ENCODE measurements at places on chromosomes 1 and 21.

DNA sequence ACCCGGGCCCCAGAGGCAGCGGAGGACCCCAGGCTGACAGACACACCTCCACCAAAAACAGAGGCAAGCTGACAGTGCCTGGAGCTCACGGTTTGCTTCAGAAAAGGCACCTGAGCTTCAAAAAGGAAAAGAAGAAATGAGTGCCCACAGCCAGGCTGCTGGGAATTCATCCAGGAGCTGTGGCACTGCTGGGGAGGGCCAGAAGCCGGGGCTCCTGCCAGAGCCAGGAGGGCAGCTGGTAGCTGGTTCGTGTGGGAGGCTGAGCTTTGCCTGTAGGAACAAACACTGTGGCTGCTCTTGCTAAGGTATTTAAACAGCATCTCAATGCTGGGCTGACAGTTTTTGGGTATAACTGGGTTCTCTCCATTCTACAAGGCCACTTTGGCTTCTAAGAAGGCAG, 19.5 kb downstream of the KCNJ6 start:
- DNase-seq, result no peak

DNA sequence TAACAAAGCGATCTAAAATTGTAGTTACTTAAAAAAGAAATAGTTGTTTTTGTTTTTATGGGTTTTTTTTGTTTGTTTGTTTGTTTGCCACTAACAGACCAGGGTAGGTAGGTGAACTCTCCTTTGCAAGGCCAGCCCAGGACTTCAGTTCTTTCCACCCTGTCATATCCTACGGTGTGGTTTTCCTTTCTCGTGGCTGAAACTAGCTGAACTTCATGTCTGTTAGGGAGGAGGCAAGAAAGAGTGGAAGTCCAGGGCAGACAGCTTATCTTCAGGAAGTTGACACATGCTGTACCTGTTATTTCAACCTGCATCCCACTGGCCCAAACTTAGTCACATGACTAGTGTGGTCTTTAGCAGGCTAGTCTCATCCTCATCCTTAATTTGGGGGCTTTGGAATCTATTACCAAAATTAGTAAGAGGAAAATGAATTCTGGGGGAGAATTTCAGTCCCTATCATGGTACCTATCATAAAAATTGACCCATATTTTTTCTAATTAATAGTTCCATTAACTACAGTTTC, 62.9 kb upstream of the LRRC7 start:
- DNase-seq, result no peak

DNA sequence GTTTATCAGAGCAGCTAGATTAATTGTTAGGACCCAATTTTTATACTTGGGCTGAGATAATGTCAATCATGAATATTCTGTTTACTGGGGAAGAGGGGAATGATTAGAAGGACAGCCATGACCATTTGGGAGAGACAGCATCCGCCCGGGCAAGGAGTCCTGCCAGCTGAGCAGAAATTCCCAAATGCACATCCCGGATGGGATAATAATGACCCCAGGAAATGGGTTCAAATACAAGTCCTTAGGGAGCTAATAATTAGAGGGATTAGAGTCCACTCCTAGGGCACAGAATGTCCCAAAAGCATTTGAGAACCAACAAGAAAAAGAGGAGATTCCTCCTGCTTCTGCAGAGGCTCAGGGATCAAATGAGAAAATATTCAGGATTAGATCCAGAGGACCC, 115.9 kb downstream of the LRRC53 start:
- no peak for DNase-seq

DNA sequence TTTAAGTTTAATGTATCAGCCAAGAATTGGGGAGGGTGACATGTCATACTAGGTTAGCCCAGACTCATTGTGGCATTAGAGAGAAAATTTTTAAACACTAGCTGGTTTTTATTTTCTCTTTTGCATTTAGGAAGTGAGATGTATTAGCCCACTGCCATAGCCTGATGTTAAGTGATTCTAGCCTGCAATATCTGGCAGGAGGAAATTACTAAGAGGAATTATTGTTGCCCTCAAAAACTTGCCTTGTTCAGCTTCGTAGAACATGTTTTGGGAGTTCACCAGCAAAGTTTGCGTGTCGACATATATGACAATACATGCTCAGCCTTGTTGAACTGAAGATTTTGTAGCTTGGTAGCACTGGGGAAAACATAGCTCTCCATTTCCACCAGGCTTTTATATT, 12.5 kb downstream of the ADAM30 start:
- DNase-seq, result no peak

DNA sequence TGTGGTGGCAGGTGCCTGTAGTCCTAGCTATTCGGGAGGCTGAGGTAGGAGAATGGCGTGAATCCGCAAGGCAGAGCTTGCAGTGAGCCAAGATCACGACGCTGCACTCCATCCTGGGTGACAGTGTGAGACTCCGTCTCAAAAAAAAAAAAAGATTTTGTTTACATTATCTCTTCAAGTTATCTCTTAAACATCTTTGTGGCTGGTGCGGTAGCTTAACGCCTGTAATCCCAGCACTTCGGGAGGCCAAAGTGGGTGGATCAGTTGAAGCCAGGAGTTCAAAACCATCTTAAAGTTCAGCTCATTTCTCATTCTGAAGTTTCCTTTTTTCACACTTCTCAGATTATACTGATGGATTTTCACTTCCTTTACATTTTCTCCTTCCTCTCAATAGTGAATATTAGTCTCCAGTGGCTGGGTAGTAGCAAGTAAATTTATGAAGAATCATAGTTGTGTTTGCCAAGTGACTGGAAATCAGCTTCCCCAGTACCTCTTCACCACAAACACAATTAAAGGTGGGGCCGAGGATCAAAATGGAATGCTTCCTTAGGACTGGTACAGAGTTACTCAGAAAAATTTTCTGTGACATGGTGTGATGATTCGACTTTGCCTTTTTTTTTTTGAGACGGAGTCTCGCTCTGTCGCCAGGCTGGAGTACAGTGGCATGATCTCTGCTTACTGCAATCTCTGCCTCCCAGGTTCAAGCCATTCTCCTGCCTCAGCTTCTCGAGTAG, 13.8 kb downstream of the PIP5K1A start:
- no peak for DNase-seq

- DNase-seq, result no peak
Measured at GRCh38 chr1:194215448-194215847, 1029.0 kb upstream of the B3GALT2 start.
